ENCODE measurements at places on chromosomes 1 and 21.

- peak; percentile 9 for DNase-seq
These were observed 70.2 kb downstream of the TRIM11 start for GRCh38 chr1:228336308-228337030.

GRCh38 chr1:172941471-172941870, 109.3 kb downstream of the TNFSF18 start:
- DNase-seq: no peak

GRCh38 chr1:101420406-101420805, 183.6 kb downstream of the S1PR1 start:
- no peak for DNase-seq

GRCh38 chr1:17587693-17588047, 48.2 kb downstream of the ARHGEF10L start:
- DNase-seq: no peak

- DNase-seq: no peak
These were observed 1233.9 kb upstream of the ADGRL2 start for GRCh38 chr1:80566867-80567266.

DNA sequence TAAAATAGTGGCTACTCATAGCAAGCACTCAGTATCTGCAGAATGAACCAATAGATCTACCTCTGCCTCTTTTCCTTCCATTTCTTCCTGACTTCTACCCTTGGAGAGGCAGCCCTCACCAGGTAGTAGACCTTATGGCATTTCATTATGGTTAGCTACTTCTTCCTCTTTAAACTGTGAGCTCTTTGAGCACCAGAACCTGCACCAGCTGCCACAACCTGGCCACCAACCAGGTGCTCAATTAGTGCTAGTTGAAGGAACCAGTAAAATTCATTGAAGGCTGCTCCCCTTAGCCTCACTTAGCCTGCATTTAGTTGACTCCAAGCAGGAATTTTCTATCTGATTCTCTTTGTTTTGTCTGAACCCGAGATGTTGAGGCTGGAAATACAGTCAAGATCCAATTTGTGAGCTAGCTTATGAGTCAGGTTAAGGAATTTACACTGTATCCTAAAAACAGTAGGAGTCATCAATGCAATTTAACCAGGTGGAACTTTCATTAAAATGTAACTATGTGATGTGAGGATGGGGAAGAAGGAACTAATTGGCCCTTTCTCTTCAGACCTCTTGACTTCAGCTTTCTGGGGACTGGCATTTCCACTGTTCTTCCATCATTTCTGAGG, 81.5 kb upstream of the UBE2U start:
- DNase-seq: peak; percentile 27

- DNase-seq: peak; percentile 79
These were observed 17.2 kb downstream of the DAP3 start for GRCh38 chr1:155706139-155706538.

DNA sequence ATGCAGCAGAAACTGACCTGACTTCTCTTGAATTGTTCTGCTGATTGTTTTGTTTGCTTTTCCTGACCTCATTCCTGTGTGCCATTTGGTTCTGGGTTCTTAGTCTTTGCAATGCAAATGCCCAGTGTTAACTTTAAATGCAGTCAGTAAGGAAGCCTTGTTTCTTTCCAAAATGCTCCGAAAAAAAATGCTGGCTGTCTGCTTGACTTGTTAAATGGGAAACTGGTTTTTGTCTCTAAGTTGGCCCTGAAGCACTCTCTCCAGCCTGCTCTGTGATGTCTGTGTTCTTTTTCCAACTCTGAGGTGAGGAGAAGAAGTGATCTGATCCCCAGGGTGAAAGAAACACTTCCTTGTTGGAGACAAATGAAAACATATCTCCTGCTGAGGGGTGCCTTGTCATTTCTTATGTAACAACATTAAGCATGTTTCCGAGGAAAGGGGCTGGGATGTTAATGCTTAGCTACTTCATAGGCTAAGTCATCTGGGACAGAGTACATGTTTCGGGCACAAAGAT, 256.3 kb upstream of the ADGRL4 start:
- no peak for DNase-seq

GRCh38 chr1:64295561-64295960, 92.1 kb downstream of the UBE2U start:
- DNase-seq: peak; percentile 63

GRCh38 chr1:71593523-71593922, 512.7 kb upstream of the ZRANB2 start:
- DNase-seq: no peak

Data from iris pigment epithelial cell (primary cell).